ENCODE measurements at places on chromosomes 3 and 15.

GRCh38 chr3:45640091-45640507 lies 45.5 kb downstream of the LIMD1 start:
- no peak for DNase-seq

DNA sequence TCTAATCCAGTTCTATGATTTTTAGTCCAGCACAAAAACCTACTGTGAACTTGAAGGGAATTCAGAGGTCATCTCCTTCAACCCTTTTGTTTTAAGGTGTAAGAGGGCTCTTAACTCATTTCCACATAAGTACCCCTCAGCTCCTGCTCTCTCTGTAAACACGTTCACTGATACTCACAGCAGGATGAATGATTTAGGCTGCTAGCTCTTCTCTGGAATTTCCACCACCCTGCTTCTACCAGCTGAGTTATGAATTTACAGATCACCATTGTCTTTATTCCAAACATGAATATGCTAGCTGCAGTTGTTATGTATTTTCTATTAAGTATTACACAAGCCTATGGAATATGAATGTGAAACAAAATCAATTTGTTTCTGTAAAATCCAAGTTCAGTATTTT lies 101.3 kb upstream of the NANOGP8 start:
- no peak for DNase-seq

DNA sequence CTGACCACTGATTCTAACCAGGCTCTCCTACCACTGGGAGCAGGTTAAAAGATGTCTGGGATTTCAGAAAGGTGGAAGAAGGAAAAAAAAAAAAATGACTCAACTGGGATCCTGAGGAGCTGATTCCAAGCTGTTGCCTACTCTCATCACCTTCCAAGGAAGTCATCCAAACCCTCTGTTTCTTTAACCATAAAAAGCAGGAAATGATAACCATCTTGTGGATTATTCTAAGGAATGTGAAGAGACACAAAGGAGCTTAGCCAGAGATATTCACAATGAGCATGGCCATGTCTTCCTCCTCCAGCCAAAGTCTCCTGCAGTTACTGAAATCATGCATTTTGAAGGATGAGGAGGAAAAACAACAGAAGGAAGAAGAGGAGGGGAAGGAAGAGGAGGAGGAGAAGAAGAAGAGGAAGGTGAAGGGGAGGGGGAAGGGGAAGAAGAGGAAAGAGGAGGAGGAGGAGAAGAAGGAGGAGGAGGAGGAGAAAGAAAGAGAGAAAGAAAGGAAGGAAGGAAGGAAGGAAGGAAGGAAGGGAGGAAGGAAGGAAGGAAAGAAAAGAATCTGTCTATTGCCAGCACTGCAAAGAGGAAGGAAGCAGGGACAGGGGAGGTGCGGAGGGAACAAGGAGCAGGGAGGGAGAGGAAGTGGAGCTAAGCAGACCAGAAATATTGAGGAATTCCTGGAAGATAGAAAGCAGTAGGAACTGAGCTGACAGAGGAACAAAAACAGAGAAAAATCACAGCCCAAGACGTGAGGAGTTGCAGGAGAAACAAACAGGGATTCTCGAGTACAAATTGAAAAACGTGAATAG lies 229.2 kb downstream of the UACA start:
- no peak for DNase-seq

GRCh38 chr15:63453186-63453905 lies 51.0 kb upstream of the USP3 start:
- DNase-seq: no peak

- DNase-seq: no peak
Observed at GRCh38 chr3:172262991-172263608, 185.2 kb downstream of the GHSR start.

GRCh38 chr3:12188328-12188648 lies 29.6 kb upstream of the TIMP4 start:
- DNase-seq: no peak

DNA sequence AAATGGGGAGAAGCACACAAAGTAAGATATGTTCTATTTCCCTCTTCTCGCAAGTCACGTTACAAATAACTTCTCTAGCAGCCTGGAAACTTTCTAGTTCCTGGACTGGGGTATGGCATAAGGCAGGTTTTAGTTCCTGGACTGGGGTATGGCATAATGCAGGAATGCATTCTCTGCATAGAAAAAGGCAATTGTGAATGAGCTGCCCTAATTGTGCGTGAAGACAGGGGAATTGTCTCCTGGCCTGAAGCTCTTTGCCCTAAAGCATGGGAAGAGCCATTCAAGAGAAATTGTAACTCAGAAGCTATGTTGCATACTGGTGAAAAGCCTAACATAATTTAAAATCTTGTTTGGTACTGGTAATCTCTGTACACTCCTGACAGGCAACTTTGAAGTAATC lies 54.3 kb upstream of the CBLB start:
- no peak for DNase-seq

Data from left forelimb (tissue), 1 donor.